ENCODE measurements at places on chromosomes 1 and 21.

DNA sequence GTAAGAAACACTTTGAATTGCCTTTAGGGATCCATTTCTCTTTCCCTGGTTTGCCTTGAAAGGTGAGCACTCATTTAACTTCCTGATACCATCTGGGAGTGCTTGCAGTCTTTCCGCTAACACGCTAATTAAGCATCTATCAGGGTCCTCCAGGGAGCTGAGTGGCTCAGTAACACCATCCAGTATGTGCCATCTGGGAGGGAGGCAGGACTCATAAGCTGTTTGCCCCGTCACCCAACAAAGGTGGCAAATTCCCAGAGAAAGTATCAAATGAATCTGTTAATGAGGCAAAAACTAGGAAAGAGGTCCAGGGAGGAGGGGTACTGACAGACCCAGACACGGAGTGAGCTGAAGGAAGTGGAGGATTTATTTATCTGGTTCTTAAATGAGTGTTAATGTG lies 430.9 kb downstream of the HLX start:
- no peak for DNase-seq

- peak; percentile 1 for DNase-seq
Measured at GRCh38 chr1:170114906-170115305, 30.9 kb upstream of the NTMT2 start.

DNA sequence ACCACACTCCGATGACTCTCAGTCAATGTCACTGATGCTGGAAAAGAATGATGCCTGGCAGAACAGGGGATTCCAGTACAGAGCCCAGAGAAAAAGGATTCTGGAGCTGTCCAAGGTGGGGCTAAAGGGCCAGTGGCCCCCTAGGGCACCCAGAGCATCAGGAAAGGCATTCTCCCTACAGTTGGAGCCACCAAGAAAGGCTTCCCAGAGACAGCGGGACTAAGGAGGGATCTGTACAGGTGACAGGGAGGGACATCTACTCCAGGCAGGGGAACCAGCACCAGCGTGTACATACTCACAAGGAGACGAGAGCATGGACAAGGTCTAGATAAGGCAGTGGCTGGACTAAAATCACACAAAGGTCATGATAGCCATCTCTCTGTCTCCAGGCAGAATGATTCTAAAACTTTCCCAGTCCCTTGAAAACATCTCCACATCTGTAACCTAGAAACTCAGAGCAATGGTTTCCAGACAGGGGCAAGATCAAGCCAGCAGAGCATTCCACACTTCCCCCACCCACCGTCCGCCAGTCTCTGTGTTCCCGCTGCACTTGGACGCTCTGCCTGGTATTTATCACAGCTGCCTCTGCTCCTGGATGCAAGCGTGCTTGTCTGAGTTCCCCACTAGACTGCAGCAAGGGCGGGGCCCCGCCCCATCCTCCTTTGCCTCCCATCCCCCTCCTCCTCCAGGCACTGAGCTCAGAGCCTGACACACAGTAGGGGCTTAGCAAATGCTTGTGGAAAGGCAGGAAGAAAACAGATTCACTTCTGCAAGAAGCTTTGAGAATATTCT lies 111.6 kb upstream of the ZC3H12A start:
- DNase-seq: no peak

DNA sequence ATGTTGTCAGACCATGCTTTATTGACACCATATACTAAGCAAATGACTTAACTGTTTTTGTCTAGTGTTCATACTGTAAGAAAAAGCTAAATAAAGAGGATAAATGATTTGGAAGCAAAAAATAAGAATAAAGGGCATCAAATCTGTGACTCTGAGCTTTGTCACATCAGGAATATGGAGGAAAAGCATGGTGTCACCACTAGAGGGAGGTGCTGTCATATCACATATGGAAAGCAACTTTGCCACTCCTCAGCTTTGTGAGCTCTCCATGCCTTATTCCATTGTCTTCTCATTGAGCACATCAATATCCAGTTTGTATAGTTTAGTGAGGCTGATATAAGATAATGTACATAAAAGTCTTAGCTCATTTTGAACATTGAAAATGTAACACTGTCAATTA lies 20.8 kb upstream of the GBP1 start:
- DNase-seq: no peak

DNA sequence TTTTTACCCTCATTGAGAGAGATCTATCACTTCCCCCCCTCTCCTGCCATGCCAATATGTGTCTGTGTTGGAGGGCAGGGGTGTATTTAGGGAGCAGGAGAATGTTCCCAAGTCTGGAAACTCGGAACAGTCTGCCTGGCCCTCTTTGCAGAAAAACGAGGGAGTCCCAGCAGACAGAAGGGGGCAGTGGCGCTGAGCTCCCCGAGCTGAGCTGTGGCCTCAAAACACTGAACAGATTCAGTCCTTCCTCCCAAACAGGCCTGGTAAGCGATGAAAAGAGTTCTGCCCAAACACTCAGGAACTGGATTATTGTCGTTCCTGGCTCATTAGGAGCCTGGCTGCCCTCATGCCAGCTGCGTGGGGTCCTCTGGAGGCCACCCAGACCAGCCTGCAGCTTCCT lies 981 bp downstream of the CLDN14 start:
- DNase-seq: no peak

DNA sequence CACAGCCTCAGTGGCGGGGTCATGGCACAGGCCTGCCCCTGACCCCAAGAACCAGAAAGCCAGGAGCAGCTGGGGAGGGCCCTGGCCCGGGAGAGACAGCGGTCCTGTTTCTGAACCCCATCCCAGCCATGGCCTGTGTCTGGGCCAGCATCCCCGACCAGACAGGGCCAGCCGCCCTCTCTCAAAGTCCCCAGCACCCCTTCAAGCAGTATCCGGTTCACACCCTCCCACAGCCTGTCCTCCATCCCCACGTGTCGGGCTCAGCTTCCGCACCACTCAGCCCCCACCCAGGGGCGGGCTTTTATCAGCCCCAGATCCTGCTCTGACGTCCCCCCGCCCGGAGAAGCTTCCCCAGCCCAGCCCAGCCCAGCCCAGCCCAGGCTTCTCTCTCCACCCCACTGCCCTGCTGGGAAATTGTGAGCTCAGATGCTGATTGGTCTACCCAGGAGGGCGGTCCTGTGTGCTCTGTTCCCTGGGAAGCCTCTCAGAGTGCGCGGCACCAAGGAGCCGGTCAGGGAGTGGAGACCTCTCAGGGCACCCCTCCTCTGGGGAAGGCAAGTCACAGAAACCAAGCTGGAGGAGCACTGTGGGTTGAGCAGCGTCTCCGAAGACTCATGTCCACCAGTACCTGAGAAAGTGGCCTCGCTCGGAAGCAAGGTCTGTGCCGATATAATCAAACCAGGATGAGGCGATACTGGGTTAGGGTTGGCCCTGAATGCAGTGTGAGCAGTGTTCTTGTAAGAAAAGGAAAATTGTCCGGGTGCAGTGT lies 4.7 kb upstream of the FAAP20 start:
- DNase-seq: peak; percentile 49

- DNase-seq: no peak
Measured at GRCh38 chr1:17292299-17293160, 15.5 kb upstream of the PADI4 start.

DNA sequence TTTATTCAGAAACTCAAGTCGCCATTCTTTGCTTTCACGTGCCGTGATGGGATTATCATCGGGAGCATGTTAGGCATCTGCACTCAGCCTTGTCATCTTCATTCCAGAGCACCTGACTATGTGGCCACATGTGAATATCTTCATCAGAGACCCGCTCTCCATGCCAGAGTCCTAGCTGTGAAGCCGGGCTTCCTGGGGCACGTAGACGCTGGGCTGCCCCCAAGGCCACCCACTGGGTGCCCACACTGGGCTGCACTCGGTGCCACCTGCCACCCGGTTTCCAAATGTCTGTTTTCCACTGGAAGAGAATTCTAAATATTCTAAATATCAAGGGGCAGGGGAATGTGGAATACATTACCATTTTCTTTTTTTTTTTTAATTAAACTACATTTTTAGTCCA lies 43.8 kb downstream of the SLC37A1 start:
- no peak for DNase-seq

DNA sequence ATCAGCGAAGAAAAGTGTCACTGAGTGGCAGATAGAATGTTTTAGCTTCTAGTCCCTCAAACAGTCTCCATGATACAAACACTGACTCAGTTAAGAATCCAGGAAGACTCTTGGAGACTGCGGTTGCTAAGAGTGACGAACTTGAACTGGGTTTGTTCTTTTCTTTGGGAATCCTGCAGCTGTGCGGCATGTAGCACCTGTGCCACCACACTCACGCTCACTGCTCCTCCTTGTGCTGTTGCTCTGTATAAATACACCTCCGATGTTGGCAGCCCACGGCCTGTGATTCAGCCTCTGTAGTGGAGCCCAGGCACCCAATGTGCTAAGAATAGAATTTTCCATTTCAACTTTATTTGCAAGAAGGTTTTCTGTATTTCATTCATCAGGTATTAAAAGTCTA lies 5.5 kb upstream of the PPIE start:
- DNase-seq: no peak

- peak; percentile 33 for DNase-seq
Measured at GRCh38 chr1:12594966-12595756, 22.8 kb downstream of the DHRS3 start.

DNA sequence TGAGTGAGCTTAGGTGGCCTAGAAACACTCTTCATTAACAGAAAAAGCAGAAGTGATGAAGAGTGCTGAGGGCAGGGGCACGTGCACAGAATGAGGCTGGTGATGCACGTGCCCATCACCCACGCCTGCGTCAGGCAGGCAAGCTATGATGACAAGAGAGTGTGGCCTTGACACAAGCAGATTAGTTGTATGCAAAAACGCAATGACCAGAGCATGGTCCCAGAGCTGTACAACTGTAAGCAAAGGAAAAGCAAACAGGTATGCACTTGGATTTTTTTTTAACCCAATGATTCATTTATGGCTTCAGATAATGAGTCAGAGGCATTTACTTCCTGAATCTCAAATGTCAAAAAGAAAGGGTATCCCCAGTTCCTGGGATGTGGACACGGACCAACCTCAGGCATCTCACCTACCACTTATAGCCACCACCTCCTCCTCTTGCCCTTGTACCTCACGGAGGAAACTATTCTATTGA lies 9.1 kb upstream of the TMEM61 start:
- no peak for DNase-seq

GRCh38 chr1:87336623-87337067 lies 8.0 kb downstream of the LMO4 start:
- DNase-seq: no peak

All from AG04450 (cell line).